ENCODE measurements at places on chromosomes 4 and X.

DNA sequence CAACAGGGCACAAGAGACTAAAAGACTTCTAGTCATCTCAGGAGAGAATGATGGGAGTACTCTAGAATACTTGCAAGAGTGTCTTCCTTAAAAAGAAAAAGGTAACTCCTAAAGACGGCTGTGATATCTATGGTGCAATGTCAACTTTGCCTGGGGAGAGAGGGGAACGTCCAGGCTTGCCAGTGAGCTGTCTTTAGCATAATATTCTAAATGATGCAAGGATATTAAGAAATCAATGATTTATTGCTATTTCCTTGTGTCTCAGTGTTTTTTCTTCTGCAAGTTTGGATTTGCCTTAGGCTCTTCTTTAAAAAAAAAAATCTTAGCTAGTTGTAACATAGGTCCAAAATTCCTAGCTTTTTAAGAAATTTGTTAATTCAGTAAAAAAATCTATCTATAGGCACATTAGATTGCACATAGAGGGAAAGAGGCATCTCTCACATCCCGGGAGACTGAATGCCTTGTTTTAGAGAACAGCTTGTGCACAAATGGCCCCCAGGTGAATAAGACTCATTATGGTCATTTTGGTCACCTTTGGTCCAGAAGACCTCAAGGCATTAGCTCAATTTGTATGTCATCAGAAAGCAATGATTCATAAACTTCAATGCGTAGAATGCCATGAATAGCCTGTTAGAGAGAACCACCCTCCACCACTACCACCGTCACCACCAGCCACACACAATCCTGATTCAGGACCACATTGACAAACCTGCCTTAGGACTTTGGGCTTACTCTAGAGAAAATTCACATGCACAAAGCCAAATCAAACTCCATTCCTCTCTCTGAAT, 104.1 kb downstream of the PALLD start:
- DNase-seq, result no peak

DNA sequence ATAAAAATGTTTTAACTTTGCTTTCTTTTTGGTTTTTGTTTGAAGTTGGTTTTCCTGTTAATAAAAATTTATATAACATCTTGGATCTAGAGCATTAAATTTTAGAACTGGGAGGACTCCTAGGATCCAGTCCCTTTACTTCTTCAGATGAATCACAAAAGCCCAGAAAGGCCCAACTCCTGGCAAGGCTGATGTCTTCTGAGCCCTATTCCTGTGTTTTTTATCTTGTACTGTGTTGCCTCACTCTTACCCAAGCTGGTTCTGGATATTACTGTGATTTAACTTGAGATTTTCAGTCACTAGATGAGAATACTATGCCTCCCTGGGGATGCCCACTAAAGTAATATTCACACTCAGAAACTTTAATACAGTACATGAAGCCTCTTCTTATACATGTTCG, 127.1 kb upstream of the GALNT7 start:
- DNase-seq, result no peak

GRCh38 chr4:184693056-184693455, 40.8 kb downstream of the CENPU start:
- DNase-seq, result no peak

DNA sequence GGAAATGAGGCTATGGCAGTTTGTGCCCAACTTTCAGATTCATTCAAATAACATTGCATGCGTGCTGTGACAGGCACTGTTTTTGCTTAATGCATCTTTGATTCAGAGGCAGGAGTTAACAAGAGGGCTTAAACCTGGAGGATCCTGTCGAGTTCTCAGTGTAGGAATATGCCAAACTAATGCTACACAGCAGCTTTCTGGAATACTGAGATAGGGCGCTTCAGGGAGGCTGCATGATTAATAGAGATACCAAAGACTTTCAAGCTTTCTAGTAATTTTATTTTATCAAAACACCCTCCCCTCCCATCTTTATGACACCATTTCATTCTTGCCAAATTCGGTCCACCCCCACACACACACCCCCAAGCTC, 636 bp upstream of the TIMM8A start:
- no peak for DNase-seq

DNA sequence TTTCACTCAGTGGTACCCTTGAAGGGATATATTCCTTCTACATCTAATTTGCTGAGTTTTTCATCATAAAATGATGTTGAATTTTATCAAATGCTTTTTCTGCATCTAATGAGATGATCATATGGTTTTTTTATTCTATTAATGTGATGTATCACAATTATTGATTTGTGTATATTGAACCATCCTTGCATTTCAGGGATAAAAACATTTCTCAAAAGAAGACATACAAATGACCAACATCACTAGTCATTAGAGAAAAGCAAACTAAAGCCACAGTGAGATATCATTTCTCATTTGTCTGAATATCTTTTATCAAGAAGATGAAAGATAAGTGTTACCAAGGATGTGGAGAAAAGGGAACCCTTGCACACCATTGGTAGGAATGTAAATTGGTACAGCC, 65.7 kb upstream of the MXD4 start:
- DNase-seq, result no peak

DNA sequence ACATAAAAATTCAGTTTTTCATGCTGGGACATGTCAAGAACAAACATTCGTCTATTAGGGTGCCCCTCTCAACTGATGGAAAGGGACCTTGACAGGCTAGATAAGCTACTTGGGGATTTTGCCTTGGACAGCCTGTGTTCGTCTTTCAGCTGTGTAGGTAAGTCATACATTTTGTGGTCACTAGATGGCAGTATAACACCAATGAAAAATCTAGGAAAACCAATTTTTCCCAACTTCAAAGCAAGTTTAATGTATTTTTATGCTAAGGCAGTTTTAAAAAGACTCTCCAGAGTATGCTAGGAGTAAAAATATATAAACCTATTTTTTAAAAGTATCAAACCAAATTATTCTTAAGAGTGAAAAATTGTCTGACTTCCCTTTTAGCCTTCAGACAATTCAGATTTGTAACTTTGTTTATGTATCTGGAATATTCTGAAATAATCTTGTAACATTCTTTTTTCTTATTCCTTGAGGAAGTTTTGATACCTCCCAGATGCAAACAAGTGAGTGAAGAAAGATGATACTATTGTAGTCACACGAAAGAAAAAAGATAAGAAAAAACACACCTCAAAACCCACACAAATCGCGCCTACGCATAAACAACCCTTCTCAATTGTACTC, 158.3 kb downstream of the CPE start:
- DNase-seq, result no peak

DNA sequence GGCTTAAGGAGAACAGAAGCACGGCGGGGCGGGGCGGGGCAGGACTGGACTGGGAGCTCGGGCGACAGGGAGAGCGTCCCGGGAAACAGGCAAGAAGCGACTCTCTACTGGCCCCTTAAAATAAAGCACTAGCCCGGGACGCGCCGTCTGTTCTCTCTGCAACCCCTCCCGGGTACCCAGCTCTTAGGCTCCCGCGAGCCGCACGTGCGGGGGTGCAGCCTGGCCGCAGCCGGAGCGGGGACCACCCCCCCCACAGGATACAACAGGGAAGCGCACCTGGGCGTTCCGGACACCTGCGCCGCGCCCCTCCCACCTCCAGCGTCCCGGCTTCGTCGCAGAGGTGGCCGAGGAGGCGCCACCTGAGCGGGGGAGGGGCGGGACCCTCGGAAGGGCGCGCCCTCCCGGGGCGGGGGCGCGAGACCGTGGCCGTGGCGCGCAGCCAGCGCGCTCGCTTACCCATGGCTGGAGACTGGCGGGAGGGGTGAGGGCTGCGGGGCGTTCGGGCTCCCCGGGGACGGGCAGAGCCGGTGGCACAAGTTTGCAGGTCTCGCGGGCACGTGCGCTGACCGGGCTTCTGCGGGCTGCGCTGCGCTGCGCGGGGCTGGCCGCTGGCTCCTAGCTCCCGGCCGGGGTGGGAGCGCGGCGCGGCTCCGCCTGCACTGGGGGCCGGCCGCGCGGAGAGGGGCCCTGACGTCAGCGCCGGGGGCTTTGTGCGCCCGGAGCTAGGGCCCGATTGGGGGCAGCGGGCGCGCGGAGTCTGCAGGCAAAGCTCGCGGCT, 91.5 kb downstream of the GEMIN8 start:
- no peak for DNase-seq

DNA sequence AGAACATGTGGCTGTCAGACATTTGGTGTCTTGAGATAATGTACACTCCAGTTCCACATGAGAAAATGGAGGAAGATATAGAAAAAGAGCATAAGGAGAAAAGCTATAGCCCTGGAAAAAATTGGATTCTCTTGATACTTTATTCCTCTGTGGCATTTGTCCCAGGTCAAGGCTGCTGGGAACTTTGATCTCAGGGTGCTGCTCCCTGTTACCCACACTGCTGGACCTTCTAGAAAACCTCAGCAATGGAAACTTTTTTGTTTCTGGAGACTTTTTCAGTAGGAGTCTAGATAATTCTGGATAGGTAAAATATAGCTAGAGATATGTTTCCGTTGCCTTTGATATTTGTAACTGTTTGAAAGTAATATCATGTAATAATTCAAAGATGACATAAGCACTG, 11.1 kb downstream of the ADH1C start:
- DNase-seq, result no peak

- DNase-seq, result no peak
These were observed 38.1 kb downstream of the CBLL2 start for GRCh38 chrX:22310779-22311178.

GRCh38 chr4:173057442-173057841, 111.2 kb upstream of the GALNT7 start:
- DNase-seq, result no peak

GRCh38 chr4:2842687-2843262, 869 bp upstream of the ADD1 start:
- DNase-seq, result no peak

All from activated T-helper 9 cell treated with anti-CD3 and anti-CD28 coated beads, Interleukin-2, amount 50 U/mL, for 16 hours (primary cell).